Forelimb muscle (tissue), 1 donor: ENCODE measurements at places on chromosomes 1 and 21.

DNA sequence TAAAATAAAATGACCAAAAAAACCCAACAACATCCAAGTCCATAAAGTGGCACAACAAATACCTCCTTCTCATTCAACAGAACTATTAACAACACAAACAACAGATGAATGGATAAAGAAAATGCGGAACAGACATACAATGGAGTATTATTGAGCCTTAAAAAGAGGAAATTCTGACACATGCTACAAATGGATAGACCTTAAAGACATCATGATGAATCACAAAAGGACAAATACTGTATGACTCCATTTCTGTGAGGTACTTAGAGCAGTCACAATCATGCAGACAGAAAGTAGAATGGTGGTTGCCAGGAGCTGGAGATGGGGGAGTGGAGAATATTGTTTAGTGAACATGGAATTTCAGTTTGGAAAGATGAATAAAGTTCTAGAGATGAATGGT lies 42.6 kb downstream of the EYA3 start:
- DNase-seq, result no peak

- DNase-seq, result peak; percentile 45
Observed at GRCh38 chr1:9593492-9594465, 5.1 kb downstream of the TMEM201 start.

DNA sequence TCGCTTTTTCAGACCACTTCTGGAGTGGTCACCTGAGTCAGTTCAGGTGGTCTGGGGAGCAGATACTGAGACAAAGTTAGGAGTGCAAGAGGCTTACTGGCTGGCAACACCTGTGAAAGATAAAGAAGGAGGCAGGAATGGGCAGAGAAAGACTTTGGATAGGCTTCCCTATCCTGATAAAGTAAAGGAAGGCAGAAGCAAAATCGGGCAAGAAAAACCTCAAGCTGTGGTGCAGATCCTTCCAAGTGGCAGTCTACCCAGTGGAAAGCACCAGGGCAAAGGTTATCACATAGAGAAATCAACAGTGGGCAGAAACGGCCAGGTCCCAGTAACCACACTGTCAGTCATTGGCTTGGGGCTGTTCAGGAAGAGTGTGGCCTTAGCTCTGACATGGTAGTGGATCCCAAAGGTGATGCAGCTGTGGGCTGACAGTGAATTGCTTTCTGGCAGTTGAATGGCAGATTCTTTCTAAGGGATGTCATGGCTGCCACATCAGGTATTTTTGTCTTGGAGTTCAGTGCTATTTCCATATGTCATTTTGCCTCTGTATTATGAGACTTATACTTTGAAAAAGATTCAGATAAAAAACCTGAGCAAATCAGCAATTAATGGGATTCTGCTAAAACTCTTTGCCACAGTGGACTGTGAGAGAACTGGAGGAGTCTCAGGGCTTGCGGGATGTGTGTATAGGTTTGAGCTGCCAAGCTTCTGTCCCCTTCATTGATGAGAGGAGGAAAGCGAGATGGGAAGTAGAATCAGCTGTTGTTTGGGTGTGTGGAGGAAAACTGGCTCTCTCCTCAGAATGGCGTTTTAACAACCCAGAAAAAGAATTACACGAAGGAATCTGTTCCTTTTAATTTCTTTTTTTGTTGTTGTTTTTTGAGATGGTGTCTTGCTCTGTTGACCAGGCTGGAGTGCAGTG lies 8.1 kb upstream of the CGN start:
- DNase-seq, result no peak

GRCh38 chr1:31788825-31789256 lies 24.7 kb upstream of the ADGRB2 start:
- DNase-seq, result no peak

DNA sequence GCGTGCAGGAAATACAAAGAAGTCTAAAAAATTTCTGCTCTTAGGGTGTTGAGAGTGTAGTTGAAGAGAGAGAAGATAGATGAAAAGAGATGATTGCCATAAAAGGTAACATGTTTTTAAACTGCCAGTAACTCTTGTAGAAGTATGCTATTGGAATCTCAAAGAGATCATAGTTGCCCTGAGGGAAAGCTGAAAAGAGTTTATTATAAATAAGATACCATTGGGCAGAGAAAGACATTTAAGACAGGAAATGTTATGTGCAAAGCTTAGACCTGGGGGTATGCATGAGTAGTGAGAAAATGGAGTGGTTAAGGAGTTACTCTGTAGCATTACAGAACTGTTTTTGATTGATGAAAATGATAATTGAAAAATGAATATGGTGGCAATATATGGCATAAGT lies 17.6 kb downstream of the GABPA start:
- DNase-seq, result no peak

DNA sequence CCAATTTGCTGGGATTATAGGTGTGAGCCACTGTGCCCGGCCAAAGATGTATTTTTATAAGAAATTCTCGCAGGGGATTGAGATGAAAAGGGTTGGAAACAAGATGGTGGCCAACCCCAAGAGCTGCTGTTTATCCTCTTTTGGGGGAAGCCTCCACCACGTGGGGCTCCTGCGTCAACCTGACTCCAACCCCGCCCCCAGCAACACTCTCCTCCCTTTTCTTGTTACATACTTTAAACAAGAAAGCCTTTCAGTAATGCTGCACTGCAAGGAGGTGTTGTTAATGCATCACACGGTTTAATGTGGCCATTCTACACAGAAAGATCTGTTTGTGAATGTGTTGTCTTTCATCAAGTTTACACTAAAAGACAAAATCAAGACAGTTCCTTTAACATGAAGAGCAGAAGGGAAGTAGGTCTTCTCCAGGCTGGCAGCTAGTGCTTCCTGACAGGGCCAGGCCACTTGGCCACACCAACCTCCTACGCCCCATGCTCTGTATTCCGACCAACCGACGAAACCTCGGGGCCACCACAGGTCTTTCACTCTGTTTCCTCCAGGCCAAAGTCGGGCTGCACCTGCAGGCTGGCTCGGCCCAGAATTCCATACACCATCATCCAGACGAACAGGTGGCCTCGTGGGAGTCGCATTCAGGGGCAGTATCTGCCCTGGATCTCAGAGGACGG lies 25.9 kb downstream of the C2CD2 start:
- DNase-seq, result no peak

GRCh38 chr1:204123376-204123775 lies 28.5 kb downstream of the ETNK2 start:
- no peak for DNase-seq

- no peak for DNase-seq
Observed at GRCh38 chr1:176515310-176515709, 52.3 kb downstream of the PAPPA2 start.

- DNase-seq, result no peak
Observed at GRCh38 chr1:26362331-26362730, 8.4 kb upstream of the CRYBG2 start.

DNA sequence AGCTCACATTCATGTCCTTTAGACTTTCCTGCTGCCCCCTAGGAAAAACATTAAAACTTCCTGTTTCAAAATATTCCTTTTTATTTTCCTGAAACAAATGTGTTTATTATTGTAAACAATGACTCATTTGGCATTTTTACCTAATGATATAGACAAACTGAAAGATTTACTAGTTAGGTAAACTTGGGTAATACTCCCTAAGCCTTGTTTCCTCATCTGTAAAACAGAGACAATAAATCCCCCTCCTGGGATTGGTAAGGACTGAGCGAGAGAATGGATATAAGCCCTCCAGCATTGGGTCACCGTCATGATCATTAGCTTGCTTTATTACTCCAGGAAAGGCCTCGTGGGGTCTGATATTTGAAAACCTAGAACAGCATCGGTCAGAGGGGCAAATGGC lies 59.8 kb downstream of the LPAR3 start:
- DNase-seq, result no peak

DNA sequence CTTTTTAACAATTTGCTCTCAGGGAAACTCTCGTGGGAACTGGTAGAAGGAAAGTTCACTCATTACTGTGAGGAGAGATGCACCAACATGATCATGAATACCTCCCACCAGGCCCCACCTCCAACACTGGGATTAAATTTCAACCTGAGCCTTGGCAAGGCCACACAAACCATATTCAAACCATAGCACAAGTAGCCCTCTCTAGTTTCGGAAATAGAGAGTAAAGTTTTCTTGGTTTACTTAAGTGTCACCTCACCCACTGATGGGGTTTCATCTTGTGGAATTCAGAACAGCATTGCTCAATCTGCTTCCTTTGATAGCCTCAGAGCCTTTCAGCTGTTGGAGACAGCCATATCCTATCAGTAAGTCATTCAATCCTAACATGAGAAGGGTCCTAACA lies 25.5 kb upstream of the CCSAP start:
- DNase-seq, result no peak

GRCh38 chr1:44029260-44029910 lies 1.9 kb downstream of the SLC6A9 start:
- DNase-seq, result no peak

GRCh38 chr1:107643766-107644165 lies 321.2 kb downstream of the VAV3 start:
- no peak for DNase-seq

DNA sequence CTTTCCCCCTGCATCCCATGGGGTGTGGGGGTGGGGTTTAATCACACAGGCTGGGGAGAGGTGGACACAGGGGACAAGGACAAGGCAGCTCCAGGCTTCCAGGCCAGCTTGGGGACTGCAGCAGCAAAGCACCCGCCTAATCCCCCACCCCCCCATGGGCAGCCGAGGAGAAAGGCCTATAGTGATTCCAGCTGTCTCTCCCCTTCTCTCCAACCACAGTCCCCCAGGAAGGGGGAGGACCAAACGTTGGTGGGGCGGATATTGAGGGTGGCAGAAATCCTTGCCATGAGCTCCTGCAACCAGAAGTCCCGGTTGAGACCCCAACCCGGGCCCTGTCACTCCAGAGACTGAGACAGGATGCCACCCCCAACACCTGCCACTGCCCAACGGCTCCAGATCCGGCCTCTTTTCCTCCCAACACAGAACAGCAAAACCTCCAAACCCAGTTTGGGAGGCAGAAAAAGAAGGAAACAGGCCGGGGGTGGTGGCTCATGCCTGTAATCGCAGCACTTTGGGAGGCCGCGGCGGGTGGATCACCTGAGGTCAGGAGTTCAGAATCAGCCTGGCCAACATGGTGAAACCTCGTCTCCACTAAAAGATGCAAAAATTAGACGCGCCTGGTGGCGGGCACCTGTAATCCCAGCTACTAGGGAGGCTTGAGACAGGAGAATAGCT lies 1.7 kb downstream of the EPHA2 start:
- no peak for DNase-seq

GRCh38 chr1:30642391-30643120 lies 80.8 kb downstream of the MATN1 start:
- DNase-seq, result no peak

DNA sequence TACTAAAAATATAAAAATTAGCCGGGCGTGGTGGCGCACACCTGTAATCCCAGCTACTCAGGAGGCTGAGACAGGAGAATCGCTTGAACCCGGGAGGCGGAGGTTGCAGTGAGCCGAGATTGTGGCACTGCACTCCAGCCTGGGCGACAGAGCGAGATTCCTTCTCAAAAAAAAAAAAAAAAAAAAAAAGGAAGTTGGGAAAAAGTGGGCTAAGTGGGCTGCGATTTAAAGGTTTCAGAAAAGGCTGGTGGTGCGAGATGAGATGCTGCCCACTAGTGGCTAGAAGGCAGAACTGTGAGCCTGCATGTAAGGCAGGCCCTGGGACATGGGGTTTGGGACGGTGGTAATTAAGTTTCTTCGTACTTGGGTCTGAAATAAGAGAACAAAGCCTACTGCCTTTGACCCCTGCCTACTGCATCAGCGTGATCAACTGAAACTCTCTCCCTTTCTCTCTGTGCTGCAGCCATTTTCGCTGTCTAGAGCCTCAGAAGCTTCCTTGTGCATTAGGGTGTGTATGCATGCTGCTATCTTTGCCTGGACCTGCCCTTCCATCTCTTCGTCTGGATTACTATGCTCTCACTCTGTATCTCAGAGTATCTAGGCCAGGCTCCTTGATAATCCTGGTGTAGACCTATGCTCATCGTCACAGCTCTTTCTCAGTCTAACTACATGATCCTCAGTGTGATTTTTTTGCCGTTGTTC lies 12.4 kb downstream of the FMOD start:
- no peak for DNase-seq

- no peak for DNase-seq
Observed at GRCh38 chr1:199352351-199352750, 675.2 kb upstream of the NR5A2 start.

DNA sequence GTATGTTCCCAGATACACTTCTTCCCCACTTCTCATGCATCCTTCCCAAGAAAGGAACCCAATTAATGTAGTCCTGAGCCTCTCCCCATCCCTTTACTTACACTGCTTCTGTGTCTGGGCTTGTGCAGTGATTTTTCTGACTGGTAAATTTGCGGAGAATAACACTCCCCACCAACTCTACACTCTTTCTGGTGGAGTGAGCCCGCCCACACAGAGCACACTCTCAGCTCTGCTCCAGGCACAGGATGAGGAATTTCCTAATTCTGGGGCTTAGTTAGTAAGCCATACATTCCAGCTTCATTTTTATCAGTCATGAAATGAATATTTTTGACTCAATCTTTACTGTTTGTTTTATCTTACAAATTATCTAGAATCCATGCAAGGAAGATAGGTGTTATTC lies 38.6 kb downstream of the FMO4 start:
- DNase-seq, result no peak

GRCh38 chr1:226100436-226101391 lies 38.2 kb downstream of the H3-3A start:
- no peak for DNase-seq

GRCh38 chr1:1330366-1331067 lies 563 bp upstream of the TAS1R3 start:
- DNase-seq, result no peak

DNA sequence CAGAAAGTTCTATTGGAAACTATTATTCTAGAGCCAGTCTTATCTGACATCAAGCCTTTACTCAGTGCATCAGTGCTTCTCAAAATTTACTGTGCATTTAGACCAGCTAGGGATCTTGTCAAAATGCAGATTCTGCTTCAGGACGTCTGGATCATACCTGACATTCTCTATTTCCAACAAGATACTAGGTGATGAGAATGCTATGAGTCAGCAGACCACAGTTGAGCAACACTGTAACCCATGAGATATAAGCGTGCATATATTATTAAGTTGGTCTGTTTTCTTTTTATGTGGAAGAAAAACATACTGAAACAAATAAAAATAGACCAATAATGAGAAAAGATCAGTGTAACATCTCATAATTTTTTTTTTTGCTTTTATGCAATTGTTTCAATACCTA lies 40.4 kb upstream of the KCNH1 start:
- no peak for DNase-seq

- no peak for DNase-seq
Observed at GRCh38 chr1:224266105-224266914, 63.7 kb downstream of the NVL start.

DNA sequence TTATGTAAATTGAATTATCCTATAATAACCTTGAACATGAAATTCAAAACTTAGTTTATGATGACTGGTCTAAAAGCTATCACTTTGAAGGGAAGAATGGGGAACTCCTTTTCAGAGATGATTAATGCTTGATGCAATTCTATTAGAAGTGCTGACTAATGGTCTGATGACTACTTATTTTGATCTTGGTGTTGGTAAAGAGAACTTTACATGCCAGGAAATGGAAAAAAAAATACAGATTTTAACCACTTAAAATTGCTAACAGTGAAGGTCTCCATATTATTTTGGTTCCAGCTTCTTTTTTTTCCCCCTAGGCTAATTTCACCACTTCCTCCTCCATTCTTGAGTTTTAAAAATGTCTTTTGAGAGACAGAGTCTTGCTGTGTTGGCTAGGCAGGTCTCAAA lies 22.9 kb downstream of the S1PR1 start:
- DNase-seq, result no peak

- DNase-seq, result no peak
Observed at GRCh38 chr1:55067022-55067778, 27.9 kb downstream of the PCSK9 start.
